ENCODE measurements at places on chromosomes 12 and 14.
A peak's percentile ranks its signal among the peaks of the same experiment; 100 is the strongest.

- no peak for DNase-seq
Measured at GRCh38 chr14:68966872-68967301, 12.2 kb downstream of the ACTN1 start.

DNA sequence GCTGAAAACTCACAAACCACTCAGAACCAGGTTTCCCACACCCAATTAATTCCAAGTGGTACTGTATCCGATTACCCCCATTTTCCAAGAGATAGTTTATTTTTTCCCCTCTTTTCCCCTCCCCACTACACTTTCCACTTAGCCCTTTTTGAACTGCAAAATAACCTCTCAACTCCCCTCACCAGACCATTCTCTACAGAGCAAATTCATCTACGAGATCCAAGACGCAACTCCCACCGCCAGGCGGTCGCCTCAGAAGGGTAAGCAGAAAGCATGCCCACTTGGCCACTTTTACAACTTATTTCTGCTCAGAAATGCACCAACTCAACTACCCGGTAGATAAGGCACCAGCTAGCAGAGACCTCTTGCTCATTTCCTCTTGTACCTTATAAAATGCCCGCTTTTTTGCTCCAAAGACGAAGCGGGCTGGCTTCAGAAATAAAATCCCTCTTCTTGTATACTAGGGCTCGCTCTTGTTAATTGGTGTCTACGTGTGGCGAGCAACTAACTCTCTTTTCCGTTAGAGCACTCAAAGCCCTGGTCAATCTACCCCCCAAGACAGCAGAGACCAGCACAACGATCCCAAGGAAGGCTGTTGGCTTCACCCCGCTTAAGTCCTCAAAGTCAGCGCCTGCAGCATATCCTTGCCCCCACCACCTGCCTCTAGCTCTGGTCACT lies 910 bp upstream of the SRP54 start:
- peak; percentile 14 for DNase-seq

DNA sequence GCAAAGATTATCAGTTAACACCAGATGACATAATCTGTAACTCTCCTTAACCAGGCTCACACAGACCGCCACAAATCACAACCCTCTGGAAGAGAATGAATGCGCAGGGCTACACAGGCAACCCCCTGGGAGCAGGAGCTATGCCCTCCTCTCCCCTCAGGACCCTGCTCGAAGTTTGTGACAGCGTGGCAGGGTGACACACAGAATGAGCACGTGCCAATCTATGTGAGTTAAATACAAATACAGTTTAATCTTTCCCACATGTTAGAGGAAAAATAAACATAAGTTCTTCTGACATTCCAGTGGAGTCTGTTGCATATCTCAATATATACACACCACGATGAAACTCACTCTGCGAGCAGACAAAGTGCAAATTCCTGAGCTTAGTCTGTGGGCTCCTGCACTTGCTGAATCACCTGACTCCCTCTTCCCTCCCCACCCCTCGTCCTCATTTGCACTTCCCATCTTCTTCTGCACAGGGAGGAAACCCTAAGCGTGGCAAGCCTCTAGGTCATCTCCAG lies 37.6 kb downstream of the BCAT1 start:
- no peak for DNase-seq

GRCh38 chr12:607541-608001 lies 55.7 kb downstream of the NINJ2 start:
- DNase-seq: no peak

DNA sequence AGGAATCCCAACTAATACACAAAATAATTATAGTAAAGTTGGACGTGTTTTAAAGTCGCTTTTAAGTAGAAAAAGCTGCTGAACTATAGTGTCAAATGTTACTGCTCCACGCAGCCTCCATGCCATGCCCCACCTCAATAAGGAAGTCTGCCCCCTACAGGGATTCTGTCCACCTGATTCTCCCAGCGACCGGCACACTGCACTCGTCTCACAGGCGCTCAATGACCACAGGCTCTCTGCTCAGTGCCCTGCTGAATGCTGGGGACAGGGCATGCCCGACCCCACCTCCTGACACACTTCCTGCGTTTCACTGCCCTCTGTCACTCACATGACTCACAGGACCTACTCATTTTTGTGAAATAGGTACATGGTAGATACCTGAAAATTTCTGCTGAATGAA lies 48.9 kb downstream of the BDKRB1 start:
- DNase-seq: no peak

GRCh38 chr12:122148657-122149056 lies 25.4 kb downstream of the IL31 start:
- no peak for DNase-seq

DNA sequence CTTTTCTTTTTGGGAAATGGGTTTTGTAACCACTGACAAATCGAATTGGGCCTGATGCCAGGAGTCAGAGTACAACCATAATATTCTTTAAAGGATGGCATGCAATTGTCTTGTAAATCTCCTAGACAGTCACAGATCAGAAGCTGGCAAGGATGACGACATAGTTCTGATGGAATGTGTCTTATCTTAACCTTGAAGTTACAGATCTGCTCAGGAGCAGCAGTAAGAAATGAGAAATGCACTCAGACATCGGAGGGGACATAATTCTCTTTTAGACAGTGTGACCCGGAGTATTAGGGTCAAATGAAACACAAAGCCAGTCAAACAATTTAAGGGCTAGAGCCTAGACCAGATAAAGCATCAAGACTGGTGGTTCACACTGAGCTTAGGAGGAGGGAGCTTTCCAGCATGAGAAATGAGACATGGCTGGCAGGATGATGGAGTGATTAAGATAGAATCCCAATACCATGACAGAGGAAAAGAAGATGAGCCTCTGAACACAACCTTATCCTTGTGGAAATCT lies 17.5 kb downstream of the CBX5 start:
- no peak for DNase-seq

- DNase-seq: no peak
Measured at GRCh38 chr14:53316504-53316903, 163.4 kb upstream of the DDHD1 start.

GRCh38 chr14:66152302-66152701 lies 333.9 kb upstream of the CCDC196 start:
- DNase-seq: no peak

DNA sequence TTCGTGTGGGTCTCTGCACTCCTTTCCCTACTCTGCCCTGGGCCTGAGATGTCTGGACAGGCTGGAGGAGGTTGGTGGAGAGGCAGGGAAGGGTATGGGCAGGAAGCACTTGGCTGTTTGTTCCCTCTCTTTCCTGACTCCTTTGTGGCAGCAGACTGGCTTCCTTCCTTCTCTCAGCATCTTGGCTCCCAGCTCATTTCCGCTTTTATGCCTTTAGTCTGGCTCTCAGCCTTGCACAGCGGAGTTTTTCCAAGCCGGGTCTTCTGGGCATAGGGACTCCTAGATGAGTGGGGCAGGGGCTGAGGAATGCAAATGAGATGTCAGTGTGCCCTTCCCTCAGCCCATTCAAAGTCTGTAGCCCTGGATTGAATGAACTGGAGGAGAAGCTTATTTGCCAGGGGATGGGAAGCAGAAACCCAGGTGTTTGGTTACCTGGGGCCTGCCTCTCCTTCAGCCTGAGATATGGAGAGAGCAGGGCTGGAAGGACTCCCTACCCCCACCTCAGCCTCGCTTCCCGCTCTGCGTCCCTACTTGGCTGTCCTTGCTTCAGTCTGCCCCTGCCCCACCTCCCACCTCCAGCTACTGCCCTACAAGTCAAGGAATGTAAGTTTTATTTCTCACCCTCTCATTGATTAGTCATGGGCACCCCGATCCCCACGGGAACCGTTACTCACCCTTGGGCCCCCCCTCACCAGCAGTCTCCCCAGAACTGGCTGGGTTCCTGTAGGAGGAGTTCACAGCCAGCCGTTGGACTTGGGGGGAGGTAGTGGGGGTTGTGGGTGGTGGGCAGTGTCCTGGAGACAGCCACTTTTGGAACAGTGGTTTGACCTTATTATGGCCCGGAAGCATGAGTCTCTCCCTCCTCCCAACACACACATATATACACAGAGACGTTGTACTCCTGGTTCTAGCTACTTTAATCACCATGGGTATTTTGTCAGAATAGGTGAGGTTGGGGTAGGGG lies 9.3 kb upstream of the ITGA5 start:
- no peak for DNase-seq

DNA sequence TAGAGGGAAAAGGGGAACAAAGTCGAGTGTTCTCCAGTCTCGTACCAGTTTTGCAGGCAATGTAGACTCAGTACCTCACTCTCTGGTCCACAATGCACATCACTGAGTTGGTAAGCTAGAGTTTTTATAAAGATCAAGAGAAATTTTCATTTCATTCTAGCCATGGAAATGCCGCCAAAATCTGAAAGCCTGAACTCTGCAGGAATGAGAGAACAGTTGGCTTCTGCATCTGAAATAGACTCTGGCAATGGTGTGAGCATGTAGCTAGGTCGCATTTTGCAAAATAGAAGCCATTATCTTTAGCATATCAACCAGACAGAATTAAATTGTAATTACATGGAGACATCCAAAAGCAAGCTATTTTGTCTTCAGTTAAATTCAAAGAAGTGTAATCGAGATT lies 381.0 kb downstream of the NOVA1 start:
- DNase-seq: no peak

- no peak for DNase-seq
Measured at GRCh38 chr12:6987956-6988553, 17.3 kb downstream of the EMG1 start.

- no peak for DNase-seq
Measured at GRCh38 chr14:64654246-64654900, 49.9 kb upstream of the PLEKHG3 start.

DNA sequence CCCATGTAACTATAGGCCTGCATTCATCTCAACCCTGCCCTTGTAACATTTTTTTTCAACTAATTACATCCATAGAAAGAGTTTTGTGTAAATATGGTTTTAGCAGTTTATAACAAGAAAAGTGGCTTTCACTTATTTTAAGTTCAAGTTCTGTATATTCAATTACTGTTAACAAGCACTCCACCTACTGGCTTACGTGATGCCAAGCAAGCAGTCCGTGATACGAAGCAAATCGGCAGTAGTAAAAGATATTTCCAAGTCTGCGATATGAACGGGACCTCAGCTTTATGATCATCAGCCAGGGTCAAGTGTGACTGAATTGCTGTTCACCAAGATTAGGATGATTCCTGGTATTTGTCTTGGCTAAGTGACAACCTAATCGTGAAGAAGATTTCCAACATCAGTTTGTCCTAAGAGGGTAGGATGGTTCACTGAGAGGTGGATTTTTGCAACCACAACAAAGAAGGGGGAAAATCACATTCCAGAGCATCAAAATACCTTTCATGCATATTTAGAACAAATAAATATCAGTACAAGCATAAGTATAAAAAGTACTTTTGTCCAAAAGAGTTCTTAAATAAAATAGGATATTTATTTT lies 456.2 kb downstream of the FOXG1 start:
- no peak for DNase-seq

DNA sequence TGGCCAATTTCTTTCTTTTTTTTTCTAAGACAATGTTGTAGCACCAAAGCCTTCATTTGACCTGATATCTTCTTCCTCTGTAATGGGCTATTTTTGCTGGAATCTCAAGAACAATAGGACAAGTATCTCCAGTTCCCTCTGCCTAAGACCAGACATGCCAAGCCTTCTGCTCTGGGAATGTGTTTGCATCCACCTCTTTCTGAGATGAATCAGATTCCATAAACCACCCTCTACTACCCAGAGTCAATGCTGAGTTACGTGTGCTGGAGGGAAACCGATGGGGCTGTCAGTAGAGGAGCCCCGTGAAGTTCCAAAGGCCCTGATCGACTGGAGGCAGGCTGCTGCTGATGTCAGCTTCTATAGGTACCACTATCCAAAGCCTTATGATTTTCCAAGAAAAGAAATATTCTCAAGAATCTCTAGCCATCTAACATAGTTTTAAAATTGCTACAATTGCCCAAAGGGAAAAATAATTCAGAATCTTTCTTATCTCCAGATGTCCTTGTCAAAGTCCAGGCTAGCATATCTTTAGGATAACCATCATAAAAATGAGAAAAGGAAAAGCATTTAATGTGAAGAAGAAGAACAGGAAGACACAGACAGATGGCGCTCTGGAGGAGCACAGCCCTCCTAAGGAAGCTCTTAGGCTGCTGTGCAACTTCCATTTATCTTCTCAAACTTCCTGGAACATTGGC lies 101.9 kb downstream of the SLC8A3 start:
- no peak for DNase-seq

DNA sequence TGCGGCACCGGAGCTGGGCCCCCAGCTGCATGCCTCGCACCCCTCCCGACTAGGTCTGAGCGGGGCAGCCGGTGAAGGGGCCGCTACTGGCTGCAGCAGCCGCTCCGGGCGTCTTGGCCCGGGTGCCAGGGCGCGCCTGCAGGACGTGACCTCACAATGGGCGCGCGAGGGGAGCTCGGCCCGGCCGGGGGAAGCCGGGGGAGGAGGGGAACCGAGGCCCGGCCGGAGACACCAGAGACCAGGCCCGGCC lies 353 bp downstream of the BAG5 start:
- no peak for DNase-seq

- DNase-seq: no peak
Measured at GRCh38 chr14:54489318-54489683, 521 bp upstream of the GMFB start.

- no peak for DNase-seq
Measured at GRCh38 chr12:3367750-3368444, 123.1 kb upstream of the PRMT8 start.

GRCh38 chr12:59780605-59781135 lies 184.8 kb downstream of the SLC16A7 start:
- no peak for DNase-seq

GRCh38 chr12:52036587-52037171 lies 14.6 kb upstream of the NR4A1 start:
- peak; percentile 86 for DNase-seq

DNA sequence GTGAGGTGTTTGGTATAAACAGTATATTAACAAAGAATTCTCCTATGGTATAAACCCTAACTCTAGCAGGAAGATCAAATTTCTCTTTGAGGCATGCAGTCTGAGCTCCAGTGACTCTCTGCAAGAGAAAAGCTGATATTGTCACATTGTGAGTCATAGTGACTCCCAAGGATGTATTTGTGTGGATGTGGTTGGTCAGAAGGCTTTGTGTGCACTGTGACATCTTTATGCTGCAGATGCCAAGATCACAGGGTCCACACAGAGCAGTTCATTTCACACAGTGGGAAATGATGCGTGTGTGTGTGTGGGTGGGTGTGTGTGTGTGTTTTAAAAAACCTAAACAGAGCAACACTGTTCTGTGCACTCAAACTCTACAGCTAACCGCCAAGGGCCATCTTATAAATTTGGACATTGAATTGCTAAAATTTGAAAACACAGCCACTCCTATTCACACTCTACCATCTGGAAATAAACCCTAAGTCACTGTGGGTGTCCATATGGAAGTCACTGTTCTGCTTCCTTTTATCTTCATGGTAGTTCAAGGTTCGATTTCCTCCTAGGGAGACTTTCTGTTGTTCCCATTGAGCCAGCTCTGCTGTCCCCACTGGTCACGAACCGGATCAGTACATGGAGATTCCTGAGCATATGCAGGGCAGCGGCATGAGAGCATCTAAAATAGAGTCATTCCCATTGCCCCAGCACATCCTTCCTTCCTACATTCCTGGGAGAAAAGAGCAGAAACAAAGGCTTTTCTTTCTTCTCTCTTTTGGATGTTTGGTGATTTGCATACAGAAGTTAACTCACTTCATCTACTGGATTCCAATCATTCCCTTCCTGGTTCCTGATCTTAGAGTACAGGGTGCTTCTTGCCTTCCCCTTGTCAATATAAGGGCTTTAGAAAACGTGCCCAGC lies 727.6 kb downstream of the DIO2 start:
- no peak for DNase-seq
